ENCODE measurements at places on chromosomes 11 and 22. TPM values are rescaled to one million over a fixed set of nuclear protein-coding genes. Genes with fewer than 3 reads are reported as not detected.
A peak's percentile ranks its signal among the peaks of the same experiment; 100 is the strongest.

GRCh38 chr11:45918962-45919675 lies 1.4 kb upstream of the PEX16 start:
- no peak for DNase-seq
- H3K4me1 ChIP-seq, result peaks cover 34% of the 10 kb centered on the region
- H3K27ac ChIP-seq, result peak overlapping the region; percentile 95
- peaks cover 6% of the 10 kb centered on the region for H3K36me3 ChIP-seq
- H3K4me3 ChIP-seq, result peak overlapping the region; percentile 96

- H3K27ac ChIP-seq, result no peak overlapping the region
- no peaks in the 10 kb centered on the region for H3K4me1 ChIP-seq
- no peak for DNase-seq
- no peak overlapping the region for H3K4me3 ChIP-seq
- peaks cover 52% of the 10 kb centered on the region for H3K36me3 ChIP-seq
These were observed 53.6 kb downstream of the SLC35F2 start for GRCh38 chr11:107804971-107805370.

DNA sequence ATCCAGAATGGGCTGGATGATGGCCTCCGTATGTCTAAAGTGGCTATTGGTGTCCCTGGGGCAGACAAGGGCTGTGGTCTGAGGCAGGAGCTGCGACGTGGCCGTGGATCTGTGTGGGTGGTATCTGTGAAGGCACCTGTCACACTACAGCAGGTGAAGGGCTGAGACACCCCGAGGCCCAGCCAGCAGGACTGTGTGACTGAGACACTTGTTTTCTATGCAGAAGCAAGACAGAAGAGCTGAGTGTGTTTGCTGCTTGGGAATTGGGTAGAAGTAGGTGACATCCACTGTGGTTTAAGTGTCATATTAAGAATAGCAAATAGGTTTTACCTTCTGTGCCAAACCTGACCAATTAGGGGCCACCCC lies 35.0 kb downstream of the AMPD3 start:
- DNase-seq, result peak; percentile 17
- peaks cover 24% of the 10 kb centered on the region for H3K4me1 ChIP-seq
- H3K27me3 ChIP-seq, result no peaks in the 10 kb centered on the region
- no peak overlapping the region for H3K4me3 ChIP-seq
- H3K27ac ChIP-seq, result peak overlapping the region; percentile 74

- no peaks in the 10 kb centered on the region for H3K36me3 ChIP-seq
- peaks cover 11% of the 10 kb centered on the region for H3K27me3 ChIP-seq
- H3K27ac ChIP-seq, result no peak overlapping the region
- H3K4me3 ChIP-seq, result no peak overlapping the region
- no peak for DNase-seq
These were observed 45.7 kb upstream of the SYT13 start for GRCh38 chr11:45331839-45332238.

GRCh38 chr11:113106507-113106906 lies 145.3 kb downstream of the NCAM1 start:
- H3K27me3 ChIP-seq, result peaks cover 10% of the 10 kb centered on the region
- no peak overlapping the region for H3K4me3 ChIP-seq
- DNase-seq, result no peak

- DNase-seq, result peak; percentile 72
- no peaks in the 10 kb centered on the region for H3K36me3 ChIP-seq
- H3K4me1 ChIP-seq, result peaks cover 30% of the 10 kb centered on the region
- no peak overlapping the region for H3K4me3 ChIP-seq
These were observed 58.2 kb upstream of the GNAZ start for GRCh38 chr22:23012081-23012622.

The TNNI2 gene
- total RNA-seq, result not detected

GRCh38 chr11:64743591-64744543 lies at the start of gene RASGRP2:
TSS of gene RASGRP2 (minus strand) at chr11:64744142. CDS start at chr11:64742866, 1,276 bp downstream.
- H3K27ac ChIP-seq, result peak within 1 kb of the TSS; percentile 55
- DNase-seq, result peak; percentile 91
- no peaks in the 10 kb centered on the region for H3K36me3 ChIP-seq
- H3K4me3 ChIP-seq, result peak within 1 kb of the TSS; percentile 73
- H3K27me3 ChIP-seq, result peaks cover 5% of the 10 kb centered on the region

The HEPACAM gene
- total RNA-seq, result not detected
